Osteocyte (in vitro differentiated cells): ENCODE measurements at places on chromosomes 5 and 9.

- no peak for DNase-seq
Measured at GRCh38 chr5:75818661-75819060, 101.4 kb upstream of the POC5 start.

- no peak for DNase-seq
Measured at GRCh38 chr5:72489536-72489935, 17.7 kb downstream of the ZNF366 start.

DNA sequence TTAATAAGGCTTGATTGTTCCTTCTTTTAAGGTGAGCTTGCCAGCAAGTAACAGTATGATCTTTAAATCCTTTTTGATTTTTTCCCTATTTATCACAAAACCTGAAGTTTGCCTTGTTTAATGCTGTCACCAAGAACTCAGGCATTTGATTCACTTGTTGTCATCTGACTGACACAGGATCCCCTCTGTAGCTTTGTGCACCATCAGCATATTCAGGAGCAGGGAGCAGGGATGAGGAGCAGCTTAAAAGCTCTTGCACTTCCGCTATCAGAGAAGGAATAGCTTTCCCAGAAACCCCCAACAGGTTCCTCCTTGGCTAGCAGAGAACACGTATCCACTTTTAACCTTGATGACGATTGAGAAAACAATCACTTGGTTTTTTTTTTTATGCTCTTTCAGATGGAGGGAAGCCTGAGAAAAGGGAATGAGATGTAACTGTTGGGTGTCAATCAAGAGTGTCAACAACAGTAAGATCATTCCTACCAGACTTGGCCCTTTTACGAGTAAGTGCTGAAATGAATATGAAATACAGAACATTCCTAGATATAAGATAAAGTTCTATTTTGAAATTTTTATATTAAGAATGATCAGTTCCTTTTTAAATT is 433.1 kb upstream of the CDH18 start:
- DNase-seq = no peak

- DNase-seq = no peak
Measured at GRCh38 chr9:26426551-26427131, 466.0 kb downstream of the CAAP1 start.

GRCh38 chr9:129561594-129562281 is 59.2 kb downstream of the C9orf50 start:
- DNase-seq = no peak

DNA sequence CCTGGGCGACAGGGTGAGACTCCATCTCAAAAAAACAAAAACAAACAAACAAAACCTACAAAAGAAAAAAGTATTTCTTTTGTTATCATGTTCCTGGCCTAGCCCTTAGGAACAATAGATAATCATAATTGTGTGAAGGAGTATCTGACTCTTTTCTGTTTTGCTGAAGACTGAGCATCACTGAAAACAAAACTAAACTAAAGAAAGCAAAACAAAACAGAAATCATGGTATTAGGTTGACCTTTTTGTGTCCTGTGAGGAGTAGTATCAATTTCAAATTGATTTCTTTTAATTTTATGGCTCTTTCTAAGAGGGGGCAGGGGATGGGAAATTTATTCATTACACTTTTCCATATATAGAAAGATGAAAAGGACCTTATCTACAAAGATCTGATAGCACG is 246.0 kb downstream of the YTHDC2 start:
- no peak for DNase-seq

GRCh38 chr9:3507395-3508077 is 18.3 kb downstream of the RFX3 start:
- no peak for DNase-seq

DNA sequence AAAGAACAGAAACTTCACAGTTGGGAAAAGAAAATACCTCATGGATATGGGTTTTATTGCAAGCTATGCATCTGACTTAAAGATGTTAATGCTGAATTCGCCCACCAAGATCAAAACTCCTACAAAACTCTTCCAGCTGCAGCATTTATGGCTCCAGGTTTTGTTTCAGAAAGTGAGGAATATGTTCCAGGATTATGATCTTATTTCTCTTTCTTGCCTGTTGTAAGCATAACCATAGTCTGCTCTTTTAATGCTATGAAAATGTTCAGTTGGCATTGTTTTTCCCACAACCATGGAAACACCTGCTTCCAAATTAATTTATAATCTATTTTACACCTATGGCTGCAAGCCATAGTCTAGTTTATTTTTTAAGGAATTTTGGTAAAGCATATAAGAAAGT is 34.9 kb upstream of the FST start:
- no peak for DNase-seq

GRCh38 chr5:90161414-90161813 is 248.1 kb downstream of the CETN3 start:
- no peak for DNase-seq

DNA sequence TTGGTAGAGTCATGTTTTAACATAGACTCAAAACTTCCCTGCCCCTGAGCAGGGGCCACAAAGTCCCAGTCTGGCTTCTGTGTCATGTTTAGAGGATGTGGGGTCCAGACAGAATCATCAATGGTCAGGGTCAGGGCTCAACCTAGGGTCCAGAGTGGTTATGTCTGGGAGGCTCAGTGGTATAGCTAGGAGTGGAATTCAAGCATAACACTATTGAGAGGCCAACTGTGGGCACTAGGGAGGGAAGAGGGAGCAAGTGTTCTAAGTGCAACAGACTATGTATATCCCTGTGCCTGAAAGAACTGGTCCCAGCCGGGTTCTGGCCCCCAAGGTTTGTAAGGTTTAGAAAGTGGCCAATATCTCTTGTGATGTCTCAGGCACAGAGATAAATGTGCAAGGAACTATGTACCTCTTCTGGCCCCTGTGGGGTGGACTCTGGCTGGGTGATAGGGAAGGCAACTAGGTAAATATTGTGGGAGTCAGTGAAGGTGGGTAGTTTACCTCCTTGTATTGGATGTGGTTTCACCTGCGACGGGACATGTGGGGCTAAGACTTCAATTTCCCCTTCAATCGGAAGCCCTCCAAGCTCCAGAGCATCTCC is 14.0 kb downstream of the MYORG start:
- no peak for DNase-seq

DNA sequence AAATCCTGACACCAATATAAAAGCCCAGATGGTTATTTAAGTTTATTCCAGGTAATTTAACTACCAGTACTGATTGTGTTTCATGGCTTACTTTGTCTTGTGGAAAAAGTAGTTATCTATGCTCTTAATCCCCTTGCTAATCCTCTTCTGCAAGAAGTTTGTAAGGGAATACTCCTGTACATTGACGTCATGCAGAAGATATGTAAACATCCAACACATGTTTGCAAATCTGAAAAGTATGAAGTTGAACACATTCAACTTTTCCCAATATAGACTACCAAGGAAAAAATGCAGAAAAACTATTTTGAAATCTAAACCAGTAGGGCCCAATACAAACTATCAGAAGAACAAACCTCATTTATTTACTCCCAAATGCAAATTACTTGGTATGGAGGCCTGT is 56.3 kb upstream of the ELL2 start:
- DNase-seq = no peak

GRCh38 chr9:135978642-135979546 is 17.7 kb upstream of the UBAC1 start:
- DNase-seq = no peak

DNA sequence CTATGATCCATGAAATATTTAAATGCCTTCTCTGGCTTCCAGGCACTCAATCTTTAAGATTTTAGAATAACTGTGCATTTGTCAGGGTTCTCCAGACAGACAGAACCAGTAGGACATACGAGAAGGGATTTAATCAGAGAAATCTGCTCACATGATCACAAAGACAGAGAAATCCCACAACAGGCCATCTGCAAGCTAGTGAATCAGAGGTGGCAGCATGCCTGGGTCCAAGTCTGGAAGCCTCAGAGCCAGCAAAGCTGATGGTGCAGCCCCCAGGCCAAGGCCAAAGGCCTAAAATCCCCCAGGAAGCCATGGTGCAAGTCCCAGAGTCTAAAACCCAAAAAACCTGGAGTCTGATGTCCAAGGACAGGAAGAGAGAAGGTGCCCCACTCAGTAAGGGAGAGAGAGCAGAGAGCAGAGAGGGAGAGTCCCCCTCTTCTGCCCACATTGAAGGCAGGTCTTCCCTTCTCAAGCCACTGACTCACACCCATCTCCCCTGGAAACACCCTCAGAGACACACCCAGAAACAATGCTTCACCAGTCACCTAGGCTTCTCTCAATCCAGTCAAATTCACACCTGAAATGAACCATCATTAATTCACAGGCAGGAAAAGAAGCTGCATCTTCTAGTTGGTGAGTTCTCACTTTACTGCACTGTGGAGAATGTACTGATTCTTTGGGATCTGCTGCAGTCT is 48.7 kb downstream of the CAMSAP1 start:
- no peak for DNase-seq

- no peak for DNase-seq
Measured at GRCh38 chr9:109821711-109822110, 41.7 kb downstream of the PALM2AKAP2 start.

- DNase-seq = no peak
Measured at GRCh38 chr5:142745268-142745667, 24.9 kb upstream of the ARHGAP26 start.

- no peak for DNase-seq
Measured at GRCh38 chr5:73757416-73757815, 131.4 kb downstream of the ARHGEF28 start.

DNA sequence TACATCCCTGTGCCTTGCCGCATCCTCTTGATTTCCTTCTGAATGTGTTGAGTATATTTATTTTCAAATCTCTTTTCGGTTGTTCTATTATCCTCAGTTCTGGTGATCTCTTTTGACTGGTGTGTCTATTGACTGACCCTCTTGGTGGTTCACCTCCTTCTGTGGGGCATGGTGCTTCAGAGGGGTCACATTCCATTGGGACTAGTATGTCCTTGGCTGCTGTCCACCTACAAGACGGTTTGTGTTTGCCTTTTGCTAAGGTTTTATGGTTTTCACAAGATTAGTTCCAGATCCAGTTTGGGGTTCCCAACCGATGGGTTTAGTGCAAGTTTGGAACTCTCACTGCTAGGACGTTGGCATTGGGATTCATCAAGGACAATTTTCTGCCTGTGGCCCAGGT is 66.6 kb downstream of the PHF2 start:
- DNase-seq = no peak

GRCh38 chr9:10773136-10773535 is 160.3 kb upstream of the PTPRD start:
- DNase-seq = no peak

GRCh38 chr5:40691894-40692293 is 12.2 kb downstream of the PTGER4 start:
- DNase-seq = no peak

- DNase-seq = no peak
Measured at GRCh38 chr5:13661272-13661671, 283.2 kb downstream of the DNAH5 start.

DNA sequence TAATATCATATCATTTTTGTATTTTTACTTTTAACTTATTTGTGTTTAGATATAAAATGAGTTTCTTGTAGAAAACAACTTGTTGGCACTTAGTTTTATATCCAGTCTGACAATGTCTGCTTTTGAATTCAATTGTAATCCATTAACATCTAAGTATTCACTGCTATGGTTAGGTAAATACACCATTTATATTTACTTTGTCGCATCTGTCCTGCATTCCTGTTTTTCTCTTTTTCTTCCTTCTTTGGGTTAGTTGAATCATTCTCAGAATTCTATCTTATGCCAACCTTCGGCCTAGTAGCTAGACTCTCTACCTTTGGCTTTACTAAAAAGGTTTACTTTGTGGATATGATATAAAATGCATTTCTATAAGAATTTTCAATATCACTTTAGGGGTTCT is 107.6 kb downstream of the PLCXD3 start:
- DNase-seq = no peak

- DNase-seq = no peak
Measured at GRCh38 chr5:58505502-58505901, 14.3 kb downstream of the GAPT start.

DNA sequence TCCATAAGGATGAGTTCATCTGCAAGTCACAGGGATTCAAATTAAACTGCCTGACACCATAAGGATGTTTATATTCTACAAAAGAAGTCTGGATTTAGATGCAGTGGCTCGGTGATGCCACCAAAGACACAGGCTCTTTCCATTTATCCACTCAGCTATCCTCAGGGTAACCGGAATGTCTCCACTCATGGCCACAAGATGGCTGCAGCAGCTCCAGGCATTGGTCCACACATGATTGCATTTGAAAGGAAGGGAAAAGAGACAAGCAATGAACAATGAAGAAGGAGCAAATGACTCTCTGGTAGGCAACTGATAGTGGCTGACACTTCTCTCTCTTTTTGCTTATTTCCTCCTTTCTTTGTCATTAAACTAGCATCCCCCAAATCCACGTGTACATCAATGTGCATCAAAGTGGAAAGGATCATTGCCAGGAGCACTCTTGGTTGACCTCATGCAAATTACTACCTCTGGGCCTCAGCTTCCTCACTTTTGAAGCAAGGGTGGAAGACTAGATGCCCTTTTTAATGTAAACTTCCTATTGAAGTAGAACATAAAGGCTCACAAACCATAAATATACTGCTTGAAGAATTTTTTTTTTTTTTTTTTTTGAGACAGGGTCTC is 7.2 kb upstream of the SNX30 start:
- no peak for DNase-seq

- DNase-seq = no peak
Measured at GRCh38 chr9:71681708-71682272, 86.5 kb downstream of the CEMIP2 start.

GRCh38 chr5:179436321-179437122 is 91.3 kb upstream of the ADAMTS2 start:
- no peak for DNase-seq

DNA sequence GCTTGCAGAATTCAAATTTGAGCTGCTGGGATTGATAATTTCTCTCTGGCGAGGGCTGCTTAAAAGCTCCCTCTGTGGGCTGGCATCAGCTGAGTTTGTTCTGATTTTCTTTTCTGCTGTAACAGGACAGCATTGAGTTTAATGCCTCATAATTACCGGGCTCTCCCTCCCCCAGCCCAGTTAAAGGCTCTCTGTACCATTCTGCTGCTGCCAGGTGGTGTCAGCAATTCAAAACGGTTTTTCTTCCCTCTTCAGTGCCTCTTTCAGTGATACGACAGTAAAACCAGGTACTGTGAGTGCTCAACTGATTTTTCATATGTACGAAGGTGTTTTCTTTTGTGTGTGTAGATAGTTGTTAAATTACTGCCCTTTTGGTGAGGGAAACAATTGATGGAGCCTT is 509.3 kb upstream of the CTNND2 start:
- no peak for DNase-seq
